ENCODE measurements at places on chromosomes 7 and 10.

GRCh38 chr10:30433730-30434272, at the start of gene MAP3K8:
Gene MAP3K8 (plus strand): TSS chr10:30434184. CDS start chr10:30438939, 4,755 bp downstream.
- DNase-seq = peak; percentile 92

DNA sequence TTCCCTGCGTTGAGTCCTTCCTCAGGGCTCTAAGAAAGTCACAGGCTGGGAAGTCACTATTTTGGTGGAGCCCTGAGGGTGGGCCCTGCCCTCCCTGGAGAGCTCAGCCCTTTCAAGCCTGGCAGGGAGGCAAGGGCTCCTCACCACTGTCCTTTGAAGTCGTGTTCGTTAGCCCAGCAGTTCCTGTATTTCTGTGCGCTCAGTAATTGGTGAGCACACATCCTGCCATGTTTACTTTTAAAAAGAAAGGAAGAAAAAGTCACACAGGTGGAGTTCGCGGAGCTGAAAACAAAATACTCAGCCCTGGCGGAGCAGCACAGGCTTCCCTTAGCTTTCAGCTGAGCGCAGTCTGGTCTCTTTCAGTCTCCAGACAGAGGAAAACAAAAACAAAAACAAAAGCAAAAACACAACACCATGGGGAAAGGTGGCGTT, 37.1 kb downstream of the PRKCQ start:
- no peak for DNase-seq

DNA sequence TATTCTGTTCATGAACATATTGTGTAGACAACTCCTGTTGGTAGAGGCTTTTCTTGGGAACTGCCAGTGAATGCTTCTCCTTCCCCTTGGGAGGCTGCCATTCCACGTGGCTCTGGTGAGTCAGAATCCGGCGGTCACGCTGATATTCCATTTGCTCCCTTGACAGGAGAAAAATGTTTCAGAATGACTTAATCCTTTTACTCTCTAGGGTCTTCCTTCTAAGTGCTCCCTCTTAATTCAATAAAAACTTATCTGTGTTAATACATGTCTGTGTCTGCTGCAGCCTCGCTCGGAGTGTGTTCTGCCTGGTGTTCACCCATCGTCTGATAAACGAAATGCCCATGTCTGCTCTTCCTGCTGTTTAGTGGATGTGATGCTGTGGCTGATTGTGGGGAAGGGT, 278.6 kb downstream of the ARHGAP12 start:
- peak; percentile 90 for DNase-seq

DNA sequence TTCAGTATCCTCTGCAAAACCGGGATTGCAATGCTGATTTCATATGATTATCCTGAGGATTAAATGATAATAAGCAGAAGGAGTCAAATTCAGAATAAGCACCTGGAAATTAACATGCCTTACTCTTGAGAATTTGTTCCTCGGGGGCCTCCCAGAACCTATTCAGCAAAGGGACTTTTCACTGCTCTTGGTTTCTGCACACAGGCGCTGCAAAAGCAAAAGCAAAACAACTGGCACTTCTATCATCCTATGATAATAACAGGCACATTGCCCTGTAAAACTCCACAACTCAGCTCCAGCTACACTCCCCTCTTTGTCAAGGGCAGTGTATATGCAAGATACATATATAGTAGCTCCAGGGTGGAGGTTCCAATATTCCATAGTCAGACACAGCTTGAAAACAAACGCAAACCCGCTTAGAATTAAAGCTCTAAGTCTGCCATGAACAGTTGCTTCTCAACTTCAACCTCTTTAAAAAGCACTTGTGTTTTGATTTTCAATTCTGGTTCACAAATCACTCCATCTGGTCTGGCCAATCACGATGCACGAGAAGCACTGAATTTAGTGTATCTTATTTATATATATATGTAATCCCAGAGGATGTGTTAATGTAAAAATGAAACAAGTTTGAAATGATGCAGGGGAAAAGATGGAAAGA, 119.9 kb upstream of the PTER start:
- DNase-seq = no peak

DNA sequence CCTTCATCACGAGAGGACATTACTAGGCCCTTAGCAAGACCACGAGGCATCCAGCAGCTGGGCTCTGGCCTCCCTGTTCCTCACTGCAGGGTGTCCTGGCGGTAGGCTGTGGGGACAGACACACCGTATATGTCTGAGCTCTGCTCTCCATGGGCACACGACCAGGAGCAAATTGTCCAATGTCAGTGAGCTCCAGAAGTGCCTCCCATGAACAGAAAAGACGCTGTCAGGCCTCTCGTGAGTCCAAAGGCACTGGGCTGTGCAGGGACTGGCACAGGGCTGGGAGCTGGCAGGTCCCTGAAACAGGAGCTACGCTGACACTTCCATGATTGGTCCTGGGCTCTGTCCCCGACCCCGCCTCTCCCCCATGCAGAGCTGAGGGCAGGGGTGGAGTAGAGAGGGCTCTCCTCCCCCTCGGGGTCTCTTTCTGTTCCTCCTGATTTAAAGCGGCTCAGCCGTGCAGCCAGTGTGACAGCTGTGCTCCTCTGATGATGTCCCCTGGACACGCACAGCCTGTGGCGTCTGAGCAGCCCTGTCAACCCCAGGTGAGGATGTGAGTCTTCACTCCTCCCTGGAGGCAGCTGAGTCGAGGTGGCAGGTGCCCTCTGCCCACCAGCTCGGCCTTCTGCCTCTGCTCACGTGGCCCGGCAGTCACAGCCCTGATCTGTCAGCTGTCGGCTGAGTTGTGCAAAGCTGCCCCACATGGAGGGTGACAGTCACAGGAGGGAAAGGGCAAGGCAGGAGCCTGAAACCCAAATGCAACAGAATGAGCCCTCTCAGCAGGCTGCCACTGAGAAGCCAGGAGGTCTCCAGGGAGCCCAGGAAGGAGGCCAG, 13.0 kb downstream of the ANTXRL start:
- no peak for DNase-seq

- no peak for DNase-seq
These were observed 83.0 kb upstream of the CXCL12 start for GRCh38 chr10:44467900-44468299.

DNA sequence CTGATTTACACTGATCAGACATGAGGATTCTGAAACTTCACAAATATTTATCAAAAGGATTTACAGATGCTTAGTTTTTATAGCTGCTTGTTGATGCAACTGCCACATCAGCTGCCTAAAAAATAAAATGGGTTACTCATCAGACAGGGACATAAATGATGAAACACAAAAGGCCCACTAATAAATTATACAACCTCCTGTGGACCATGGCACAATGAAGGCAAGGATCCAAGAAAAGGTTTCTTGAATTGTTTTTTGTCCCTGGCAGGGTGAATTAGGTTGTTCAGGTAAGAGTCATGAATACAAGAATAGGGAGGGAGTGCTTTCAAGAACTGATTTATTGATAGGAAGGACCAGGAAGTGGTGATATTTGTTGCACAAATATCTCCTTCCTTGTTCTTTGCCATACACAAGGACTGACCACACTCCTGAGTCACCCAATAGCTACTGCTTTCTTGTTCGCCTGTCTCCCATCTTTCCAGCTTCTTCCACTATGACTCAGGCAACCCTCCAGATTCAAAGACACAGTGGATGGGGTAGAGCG, 234.5 kb downstream of the AHR start:
- peak; percentile 94 for DNase-seq

DNA sequence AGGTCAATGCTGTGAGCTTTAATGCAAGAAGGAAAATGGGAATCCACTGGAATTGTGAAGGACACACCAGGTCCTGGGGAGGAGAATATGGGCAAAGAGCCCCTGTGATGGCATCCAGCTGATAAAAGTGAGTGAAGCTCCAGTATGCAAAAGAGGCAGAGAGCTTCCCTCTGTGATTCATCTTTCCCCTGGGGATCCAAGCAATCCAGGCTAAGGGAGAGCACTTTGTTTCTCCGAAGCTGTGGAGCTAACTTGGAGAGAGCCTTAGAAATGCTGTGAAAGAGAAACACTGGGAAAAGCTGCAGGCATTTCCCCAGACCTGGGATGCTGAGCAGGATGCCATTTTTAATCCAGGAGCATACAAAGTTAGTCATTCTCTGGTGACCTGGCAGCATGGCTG, 489.5 kb downstream of the SH2D4B start:
- no peak for DNase-seq

GRCh38 chr10:86793696-86794095, 37.3 kb downstream of the BMPR1A start:
- DNase-seq = no peak

GRCh38 chr10:49366460-49366859, 29.4 kb downstream of the DRGX start:
- no peak for DNase-seq

DNA sequence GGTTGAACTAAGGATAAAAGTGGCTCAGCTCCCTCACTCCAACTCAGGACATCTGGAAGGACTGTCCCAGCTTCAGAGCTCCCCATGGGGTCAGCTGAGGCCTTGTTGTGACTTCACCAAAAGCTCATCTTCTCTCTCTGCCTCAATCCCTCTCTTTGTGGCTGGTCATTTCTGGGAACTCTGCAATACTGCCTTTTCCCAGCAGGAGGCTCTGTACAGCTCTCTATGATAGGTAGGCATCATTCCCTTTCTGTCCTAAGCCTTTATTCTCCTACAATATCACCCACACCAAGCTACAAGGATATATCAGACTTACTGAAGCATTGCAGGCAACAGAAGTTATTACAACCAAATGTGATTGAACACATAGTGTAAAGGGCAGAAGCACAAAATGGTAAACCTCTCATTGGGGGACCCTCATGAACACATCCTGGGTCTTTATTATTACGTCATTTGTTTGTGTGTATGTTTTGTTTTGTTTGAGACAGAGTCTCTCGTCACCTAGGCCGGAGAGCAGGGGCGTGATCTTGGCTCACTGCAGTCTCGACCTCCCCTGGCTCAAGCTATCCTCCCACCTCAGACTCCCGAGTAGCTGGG, 36.7 kb upstream of the PRPS1L1 start:
- peak; percentile 36 for DNase-seq

- DNase-seq = no peak
These were observed 133.8 kb upstream of the PFKP start for GRCh38 chr10:2933519-2933918.

DNA sequence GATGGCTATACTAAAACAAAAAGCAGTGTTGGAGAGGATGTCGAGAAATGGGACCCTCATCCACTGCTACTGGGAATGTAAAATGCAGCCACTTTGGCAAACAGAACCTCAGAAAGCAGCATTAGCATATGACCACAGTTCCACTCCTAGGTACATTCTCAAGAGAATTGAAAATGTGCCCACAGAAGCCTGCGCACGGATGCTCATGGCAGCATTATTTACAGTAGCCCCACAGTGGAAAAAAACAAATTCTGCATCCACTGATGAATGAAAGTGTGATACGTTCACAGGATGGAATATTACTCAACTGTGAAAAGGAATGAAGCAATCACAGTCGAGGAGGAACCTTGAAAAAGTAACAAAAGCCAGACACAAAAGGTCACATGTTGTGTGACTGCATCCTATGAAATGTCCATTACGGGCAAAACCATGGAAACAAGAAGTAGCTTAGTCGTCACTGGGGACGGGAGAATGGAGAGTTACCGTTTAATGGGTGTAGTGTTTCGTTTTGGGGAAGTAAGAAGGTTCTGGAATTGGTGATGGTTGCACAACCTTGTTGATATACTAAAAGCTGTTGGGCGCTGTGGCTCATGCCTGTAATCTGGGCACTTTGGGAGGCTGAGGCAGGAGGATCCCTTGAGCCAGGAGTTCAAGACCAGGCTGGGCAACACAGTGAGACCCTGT, 2.5 kb upstream of the UPK3B start:
- no peak for DNase-seq

DNA sequence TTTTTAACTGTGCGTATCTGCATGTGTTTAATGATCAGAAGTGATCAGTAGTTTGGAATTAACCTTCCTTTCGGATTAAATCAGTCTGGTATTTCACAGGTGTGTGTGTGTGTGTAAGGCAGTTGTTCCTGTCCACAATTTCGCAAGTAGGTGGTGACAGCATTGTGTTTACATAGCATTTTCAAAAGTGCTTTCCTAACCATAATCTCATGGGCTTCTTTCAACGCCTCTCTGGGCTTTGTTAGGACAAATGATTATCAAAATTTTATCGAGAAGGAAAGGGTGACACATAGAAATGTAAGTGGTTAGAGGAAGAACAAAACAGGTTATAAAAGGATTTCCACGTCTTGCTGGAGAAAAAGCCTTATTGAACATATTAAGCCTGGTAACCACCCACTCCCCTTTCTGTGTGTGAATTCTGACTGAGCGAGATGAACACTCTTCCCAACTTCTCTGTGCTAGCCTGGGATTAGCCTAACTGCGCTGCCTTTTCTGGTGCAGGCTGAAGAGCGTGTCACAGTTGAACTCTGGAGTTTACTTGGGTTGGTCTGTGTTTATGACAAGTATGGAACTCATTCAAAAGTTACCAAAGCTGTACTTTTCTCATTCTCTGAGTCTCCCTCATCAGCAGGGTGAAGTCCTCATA, 292.3 kb upstream of the PITRM1 start:
- no peak for DNase-seq

- DNase-seq = no peak
These were observed 36.9 kb upstream of the KMT2E start for GRCh38 chr7:104976966-104977636.

GRCh38 chr10:108515821-108516220, 1351.3 kb upstream of the SORCS1 start:
- DNase-seq = peak; percentile 4

- DNase-seq = no peak
These were observed 4.2 kb downstream of the GDF2 start for GRCh38 chr10:47326306-47326926.

DNA sequence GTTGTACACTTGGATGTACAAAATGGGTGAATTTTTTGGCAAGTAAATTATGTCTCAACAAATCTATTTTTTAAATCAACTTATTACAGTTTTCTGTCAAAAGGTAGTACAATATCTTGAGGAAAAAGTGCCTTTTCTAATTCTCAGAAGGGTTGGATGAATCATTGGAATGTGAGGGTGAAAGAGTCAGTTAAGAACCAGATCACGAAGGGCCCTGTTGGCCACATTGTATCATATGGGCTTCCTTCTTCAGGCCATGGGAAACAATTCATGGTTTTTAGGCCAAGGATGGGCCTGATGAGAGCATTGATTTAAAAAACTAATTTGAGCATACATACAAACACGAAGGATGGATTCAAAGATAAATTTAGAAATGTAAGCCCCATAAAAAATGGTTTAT, 503.7 kb downstream of the TNS3 start:
- DNase-seq = peak; percentile 58

- no peak for DNase-seq
These were observed 88.3 kb downstream of the CPEB3 start for GRCh38 chr10:92202536-92202935.

DNA sequence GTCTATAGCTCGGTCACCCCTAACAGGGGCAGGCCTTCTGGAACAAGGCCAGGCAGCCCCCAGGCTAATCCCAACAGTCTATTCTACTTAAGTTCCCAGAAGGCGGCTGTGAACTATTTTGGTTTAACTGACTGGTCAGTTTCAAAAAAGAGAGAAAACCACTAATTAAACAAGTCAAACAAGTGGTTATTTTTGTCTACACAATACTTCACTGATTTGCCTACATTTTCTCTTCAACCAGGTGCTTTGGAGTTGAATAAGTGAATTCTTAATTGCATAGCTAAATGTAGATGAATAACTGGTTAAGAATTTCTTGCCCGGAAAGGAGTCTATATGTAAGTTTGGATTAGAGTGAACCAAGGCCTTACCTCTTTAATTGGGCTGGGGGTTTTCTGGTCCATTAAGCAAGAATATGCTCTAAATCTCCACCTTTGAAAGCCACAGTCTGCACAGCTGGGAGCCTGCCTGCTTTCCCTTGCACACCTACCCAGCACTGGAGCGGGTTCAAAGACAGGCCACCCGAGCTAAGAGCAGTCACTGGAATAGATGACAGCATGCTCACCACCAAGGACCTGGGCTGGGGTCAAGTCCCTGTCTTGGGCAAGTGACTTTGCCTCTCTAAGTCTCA, 70.4 kb downstream of the TBXAS1 start:
- no peak for DNase-seq
